Activated naive CD4-positive, alpha-beta T cell treated with Interleukin-2 at 50 U/mL for 16 hours (primary cell): ENCODE measurements at places on chromosomes 3 and 15.
A peak's percentile ranks its signal among the peaks of the same experiment; 100 is the strongest.

- DNase-seq, result no peak
These were observed 414.2 kb downstream of the CNTN4 start for GRCh38 chr3:2512881-2513280.

DNA sequence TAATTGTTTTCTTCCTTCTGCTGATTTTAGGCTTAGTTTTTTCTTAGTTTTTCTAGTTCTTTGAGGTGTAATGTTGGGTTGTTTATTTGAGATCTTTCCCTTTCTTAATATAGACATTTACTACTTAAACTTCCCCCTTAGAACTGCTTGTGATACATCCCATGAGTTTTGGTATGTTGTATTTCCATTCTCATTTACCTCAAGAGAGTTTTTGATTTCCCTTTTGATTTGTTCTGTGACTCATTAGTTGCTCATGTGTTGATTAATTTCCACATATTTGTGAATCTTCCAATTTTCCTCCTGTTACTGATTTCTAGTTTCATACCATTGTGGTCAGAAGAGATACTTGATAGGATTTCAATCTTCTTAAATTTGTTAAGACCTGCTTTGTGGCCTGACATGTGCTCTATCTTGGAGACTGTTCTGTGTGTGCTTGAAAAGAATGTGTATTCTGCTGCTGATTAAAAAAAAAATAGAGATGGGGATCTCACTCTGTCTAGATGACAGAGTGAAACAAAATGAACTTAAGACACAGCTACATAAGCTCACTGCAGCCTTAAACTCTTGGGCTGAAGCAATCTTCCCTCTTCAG lies 22.3 kb downstream of the GRM2 start:
- no peak for DNase-seq

- no peak for DNase-seq
These were observed 18.7 kb downstream of the CFAP161 start for GRCh38 chr15:81152799-81153198.

GRCh38 chr15:68561901-68562300 lies 16.9 kb upstream of the CORO2B start:
- no peak for DNase-seq

DNA sequence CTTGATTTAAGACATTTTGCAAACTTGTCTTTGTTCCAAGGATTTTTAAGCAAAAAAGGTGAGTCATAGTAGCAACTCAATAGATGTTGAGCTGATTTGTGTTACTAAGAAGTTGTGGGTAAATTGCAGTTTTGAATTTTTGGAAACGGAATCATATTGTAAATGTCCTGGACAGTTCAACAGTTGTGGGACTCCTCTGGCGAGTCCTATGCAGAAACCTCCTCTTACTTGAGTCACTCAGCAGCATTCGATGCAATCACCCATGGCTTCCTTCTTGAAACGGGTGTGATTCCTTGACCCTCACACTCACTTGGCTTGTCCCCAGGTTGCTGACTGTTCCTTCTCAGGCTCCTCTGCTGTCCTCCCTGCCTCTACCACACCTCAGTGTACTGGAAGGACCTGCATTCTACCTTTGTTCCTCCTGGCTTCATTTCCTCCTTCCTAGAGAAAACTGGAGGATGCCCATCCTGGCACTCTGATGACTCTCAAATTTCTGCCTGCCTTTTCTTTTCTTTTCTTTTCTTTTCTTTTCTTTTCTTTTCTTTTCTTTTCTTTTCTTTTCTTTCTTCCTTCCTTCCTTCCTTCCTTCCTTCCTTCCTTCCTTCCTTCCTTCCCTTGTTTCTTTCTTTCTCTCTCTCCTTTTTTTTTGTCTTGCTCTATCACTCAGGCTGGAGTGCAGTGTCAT lies 52.8 kb upstream of the DGKG start:
- no peak for DNase-seq

DNA sequence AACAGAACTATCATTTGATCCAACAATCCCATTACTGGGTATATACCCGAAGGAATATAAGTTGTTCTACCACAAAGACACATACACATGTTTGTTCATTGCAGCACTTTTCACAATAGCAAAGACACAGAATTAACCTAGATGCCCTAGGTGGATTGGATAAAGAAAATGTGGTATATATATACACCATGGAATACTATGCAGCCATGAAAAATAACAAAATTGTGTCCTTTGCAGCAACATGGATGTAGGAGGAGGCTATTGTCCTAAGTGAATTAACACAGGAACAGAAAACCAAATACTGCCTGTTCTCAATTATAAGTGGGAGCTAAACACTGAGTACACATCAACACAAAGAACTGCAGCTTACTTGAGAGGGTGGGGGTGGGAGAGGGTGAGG lies 142.5 kb downstream of the IL20RB start:
- no peak for DNase-seq

DNA sequence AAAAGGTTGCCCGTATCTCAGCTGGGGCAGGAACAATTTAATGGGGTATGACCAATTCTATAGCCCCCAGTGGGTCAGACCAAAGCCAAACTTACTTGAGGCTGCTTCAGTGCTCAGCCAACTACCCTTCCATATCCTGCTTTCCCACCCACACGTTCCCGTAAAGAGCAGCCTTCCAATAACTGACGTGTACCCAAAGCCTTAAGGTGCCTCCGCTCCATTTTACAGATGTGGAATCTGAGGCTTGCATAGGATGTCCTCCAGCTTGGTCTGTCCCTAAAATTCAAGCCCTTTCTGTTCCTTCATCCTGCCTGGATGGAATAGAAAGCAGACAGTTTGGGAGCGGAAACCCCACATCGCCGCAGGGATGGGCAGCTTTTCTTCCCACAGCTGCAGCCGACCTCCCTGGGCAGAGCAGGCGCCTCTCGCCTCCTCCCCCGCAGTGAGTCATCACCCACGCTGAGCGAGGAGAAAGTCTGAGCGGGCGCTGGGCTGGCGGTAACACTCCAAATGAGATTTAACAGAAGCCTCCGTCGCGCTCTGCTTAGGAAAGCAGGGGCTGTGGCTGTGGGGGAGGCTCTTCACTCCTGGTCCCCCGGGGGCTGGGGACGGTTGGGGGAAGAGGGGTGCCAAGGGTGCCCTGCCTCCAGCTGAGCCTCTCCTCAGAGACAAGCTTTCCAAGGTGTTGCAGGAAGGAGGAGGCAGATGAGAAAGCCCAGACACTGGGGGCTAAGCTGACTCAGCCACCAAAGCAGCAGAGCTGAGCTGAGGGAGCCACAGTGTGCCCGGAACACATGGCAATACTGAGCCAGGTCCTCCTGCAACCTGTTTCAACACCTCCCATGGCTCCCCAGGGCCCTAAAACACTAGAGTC lies 57.8 kb upstream of the HRH1 start:
- DNase-seq, result peak; percentile 74
